ENCODE measurements at places on chromosomes 16 and 17. TPM values are rescaled to one million over a fixed set of nuclear protein-coding genes. Genes with fewer than 3 reads are reported as not detected.

DNA sequence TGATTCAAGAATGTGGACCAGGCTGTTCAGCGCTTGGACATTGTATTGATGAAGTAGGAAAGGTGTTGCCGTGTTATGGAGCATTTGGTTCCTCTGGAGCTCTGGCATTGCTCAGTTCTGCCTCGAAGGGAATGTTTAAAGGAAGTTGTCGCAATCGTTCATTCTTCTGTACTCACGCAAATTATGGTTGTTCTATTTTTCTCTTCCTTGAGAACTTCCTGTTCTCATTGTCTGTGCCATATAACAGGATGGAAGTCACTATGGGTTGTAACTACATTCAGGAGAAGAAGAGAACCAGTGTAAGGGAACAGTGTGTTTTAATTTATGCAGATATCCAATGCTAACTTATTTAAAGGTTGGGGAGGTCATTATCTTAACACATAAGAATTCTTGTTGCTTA is 13.0 kb downstream of the PCTP start:
- H3K4me1 ChIP-seq: no peaks in the 10 kb centered on the region
- no peak overlapping the region for H3K27ac ChIP-seq
- H3K36me3 ChIP-seq: no peaks in the 10 kb centered on the region
- no peak overlapping the region for H3K4me3 ChIP-seq
- DNase-seq: no peak

NPIPB9 gene
- total RNA-seq: not detected

DNA sequence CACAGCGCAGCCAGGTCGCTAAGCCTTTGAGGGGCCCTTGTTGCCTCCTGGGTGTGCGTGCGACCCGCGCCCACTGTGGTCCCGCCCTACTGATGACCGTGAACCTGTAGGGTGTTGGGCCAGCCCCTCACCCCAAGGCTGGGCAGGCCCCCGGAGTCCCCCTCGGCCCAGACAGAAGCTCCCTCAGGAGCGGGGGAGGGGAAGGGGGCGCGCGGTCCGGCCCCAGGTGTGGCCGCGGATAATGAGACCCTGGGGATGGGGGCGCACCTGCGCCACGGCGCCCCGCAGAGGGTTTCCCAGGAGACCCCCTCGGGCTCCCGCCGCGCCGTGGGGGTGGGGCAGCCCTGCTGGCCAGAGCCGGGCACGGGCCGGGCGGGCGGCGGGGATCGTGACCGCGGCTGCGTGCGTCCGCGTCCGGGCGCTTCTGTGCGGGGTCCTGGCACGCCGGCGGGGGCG is 358 bp upstream of the ARHGDIG start:
- H3K27ac ChIP-seq: peak overlapping the region; percentile 83
- H3K27me3 ChIP-seq: no peaks in the 10 kb centered on the region
- H3K4me3 ChIP-seq: peak overlapping the region; percentile 36
- H3K36me3 ChIP-seq: no peaks in the 10 kb centered on the region
- H3K4me1 ChIP-seq: peaks cover 37% of the 10 kb centered on the region

GRCh38 chr17:33023790-33024189 is 32.1 kb downstream of the SPACA3 start:
- DNase-seq: no peak
- H3K4me3 ChIP-seq: no peak overlapping the region

NPIPA3 gene
- not detected for total RNA-seq

GRCh38 chr16:86901483-86901882 is 323.1 kb downstream of the FOXL1 start:
- peak; percentile 43 for DNase-seq
- no peak overlapping the region for H3K27ac ChIP-seq
- H3K36me3 ChIP-seq: no peaks in the 10 kb centered on the region
- no peaks in the 10 kb centered on the region for H3K4me1 ChIP-seq
- H3K27me3 ChIP-seq: no peaks in the 10 kb centered on the region

DNA sequence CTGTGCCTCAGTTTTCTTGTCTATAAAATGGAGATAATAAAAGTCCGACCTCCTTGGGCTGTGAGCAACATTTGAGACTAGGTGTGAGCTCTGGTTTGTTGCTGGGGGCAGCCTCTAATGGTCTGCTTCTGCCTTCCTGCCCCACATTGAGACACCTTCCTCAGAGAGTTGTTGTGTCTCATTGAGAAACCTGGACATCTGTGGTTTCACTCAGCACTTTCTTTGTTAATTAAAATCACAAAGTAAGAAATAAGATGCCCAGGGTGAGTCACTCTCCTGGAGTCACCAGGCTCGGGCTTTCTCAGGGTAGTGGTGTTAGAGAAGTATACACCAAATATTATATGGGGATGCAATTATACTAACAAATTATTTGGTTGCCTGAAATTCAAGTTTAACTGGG is 389.2 kb upstream of the SALL1 start:
- no peak overlapping the region for H3K27ac ChIP-seq
- H3K4me3 ChIP-seq: no peak overlapping the region
- H3K4me1 ChIP-seq: no peaks in the 10 kb centered on the region
- no peaks in the 10 kb centered on the region for H3K27me3 ChIP-seq
- no peaks in the 10 kb centered on the region for H3K36me3 ChIP-seq

SLC13A5 gene
- not detected for total RNA-seq

- H3K4me3 ChIP-seq: no peak overlapping the region
- no peak overlapping the region for H3K27ac ChIP-seq
- peaks cover 14% of the 10 kb centered on the region for H3K4me1 ChIP-seq
- no peaks in the 10 kb centered on the region for H3K27me3 ChIP-seq
- H3K36me3 ChIP-seq: no peaks in the 10 kb centered on the region
- no peak for DNase-seq
Measured at GRCh38 chr17:59516451-59516850, 49.0 kb upstream of the DHX40 start.

DNA sequence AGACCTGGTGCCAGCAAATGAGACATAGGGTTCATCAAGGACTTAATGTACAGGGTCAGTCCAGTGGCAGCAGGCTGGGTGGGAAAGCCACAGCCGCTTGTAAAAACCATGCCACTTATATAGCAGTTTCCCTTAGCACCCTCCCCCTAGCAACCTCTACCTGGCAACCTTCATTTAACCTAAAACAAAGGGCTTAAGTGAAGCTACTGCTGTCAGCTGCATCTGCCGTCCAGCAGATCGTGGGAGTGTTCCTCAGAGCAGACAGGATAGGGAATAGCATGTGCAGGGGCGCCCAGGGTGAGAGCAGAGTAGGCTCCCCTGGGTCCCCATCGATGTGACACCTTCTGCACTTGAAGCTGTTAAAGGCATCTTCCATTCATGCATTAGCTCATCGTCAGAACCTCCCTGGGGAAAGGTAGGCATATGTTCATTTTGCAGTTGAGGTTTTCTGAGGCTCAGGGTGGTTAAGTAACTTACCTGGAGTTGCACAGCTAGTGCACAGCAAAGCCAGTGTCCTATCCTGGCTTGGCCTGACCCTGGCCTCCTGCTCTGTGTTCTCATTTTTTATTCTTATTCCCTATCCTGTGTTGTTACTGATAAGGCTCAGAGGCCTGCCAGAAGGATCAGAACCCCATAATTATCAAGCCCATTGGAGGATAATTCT is 112.5 kb downstream of the SOCS1 start:
- H3K4me1 ChIP-seq: no peaks in the 10 kb centered on the region
- no peak overlapping the region for H3K4me3 ChIP-seq
- H3K27ac ChIP-seq: no peak overlapping the region
- H3K36me3 ChIP-seq: no peaks in the 10 kb centered on the region
- DNase-seq: no peak

TRAP1 gene
- total RNA-seq: 92.9 TPM

- H3K36me3 ChIP-seq: no peaks in the 10 kb centered on the region
- DNase-seq: no peak
- H3K27me3 ChIP-seq: no peaks in the 10 kb centered on the region
Measured at GRCh38 chr17:4208238-4208637, 55.5 kb downstream of the ANKFY1 start.

AGRP gene
- total RNA-seq: not detected

- no peak overlapping the region for H3K4me3 ChIP-seq
- H3K27ac ChIP-seq: no peak overlapping the region
- no peak for DNase-seq
- H3K4me1 ChIP-seq: peaks cover 8% of the 10 kb centered on the region
- H3K36me3 ChIP-seq: no peaks in the 10 kb centered on the region
Measured at GRCh38 chr16:83005653-83006160, 378.9 kb downstream of the CDH13 start.

DNA sequence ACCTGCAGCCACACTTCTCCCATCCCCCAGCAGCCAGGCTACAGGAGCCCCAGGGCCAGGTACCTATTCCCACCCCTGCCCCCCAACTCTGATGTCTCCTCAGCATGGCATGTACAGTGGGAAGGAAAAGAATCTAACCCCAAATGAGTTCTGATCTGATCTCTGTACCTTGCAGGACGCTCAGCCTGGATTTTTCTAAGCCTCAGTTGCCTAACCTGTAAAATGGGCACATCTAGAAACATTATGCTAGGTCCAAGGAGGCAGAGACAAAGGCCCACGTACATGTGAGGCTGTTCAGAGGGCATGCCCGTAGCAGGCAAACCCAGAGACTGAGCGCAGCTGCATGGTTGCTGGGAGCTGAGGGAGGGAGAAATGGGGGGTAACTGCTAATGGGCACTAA is 35.1 kb downstream of the SLC38A8 start:
- no peak overlapping the region for H3K4me3 ChIP-seq
- H3K27ac ChIP-seq: no peak overlapping the region
- no peaks in the 10 kb centered on the region for H3K4me1 ChIP-seq
- H3K36me3 ChIP-seq: no peaks in the 10 kb centered on the region

RTN4RL1 gene
- 3.1 TPM for total RNA-seq

KIF19 gene
- 3.3 TPM for total RNA-seq

TMEM132E gene
- not detected for total RNA-seq

MSLN gene
- total RNA-seq: not detected

GRCh38 chr17:65389426-65389825 is 172.0 kb downstream of the AXIN2 start:
- no peaks in the 10 kb centered on the region for H3K36me3 ChIP-seq
- H3K27me3 ChIP-seq: no peaks in the 10 kb centered on the region
- no peaks in the 10 kb centered on the region for H3K4me1 ChIP-seq
- no peak overlapping the region for H3K4me3 ChIP-seq

GRCh38 chr17:68057531-68057952 is 22.0 kb downstream of the KPNA2 start:
- no peaks in the 10 kb centered on the region for H3K36me3 ChIP-seq
- DNase-seq: peak; percentile 13
- H3K4me3 ChIP-seq: no peak overlapping the region
- H3K4me1 ChIP-seq: no peaks in the 10 kb centered on the region

DNA sequence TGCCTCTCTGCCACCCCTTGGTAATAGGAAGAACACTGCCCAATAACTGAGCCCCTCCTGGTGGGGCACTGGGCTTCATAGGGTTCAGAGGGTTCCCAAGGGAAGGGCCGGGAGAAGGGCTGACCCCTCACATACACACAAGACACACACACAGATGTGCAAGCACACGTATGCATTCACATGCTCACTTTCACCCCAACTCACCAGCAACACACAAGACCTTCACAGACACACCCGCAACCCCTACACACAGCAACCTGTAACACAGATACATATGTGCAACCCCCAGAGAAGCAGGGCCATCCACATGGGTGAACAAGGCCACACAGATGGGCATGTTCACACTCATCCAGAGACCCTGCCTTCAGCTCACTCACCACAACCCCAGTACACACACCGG is 225.1 kb downstream of the ZNF423 start:
- no peaks in the 10 kb centered on the region for H3K4me1 ChIP-seq
- no peak overlapping the region for H3K27ac ChIP-seq
- no peak for DNase-seq
- no peaks in the 10 kb centered on the region for H3K27me3 ChIP-seq
- H3K4me3 ChIP-seq: no peak overlapping the region
- H3K36me3 ChIP-seq: no peaks in the 10 kb centered on the region

DNA sequence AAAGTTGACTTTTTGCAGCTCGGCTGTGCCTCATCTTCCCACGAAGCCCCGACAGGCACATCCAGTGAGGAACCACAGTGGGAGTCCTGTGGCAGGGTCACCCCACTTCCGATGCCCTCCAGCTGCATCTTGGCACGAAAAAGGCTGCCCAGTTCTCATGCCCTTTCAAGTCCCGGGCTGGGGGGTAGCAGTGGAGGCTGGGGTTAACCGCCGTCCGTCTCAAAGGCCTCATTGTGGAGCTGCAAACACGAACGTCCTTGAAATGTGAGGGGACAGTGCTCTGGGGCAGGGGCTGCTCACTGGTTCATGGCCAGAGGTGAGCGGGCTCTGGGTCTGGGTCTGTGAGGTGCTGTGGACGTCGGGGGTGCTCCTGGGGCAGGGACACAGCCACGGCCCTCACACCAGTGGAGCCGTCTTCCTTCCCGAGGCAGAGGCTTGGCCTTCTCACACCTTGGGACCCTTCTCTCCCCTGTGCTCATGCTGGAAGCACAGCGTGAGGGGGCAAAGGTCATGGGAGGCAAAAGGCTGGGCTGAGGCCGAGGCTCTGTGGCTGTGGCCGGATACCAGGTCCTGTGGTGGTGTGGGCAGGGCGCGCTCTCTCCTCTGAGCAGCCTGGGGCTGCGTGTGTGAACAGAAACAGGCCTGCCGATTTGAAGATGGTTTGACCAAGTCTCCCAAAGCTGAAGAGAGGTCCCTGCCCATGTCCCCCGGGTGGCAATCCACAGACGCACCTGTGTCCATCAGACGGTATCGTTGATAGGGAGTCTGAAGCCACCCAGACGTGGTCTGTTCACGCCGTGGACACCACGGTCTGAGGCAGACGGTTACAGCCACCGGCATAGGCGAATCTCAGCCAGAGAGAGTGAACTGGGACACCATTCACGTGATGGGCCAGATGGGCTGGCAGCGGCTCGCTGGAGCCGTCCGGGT is 3.1 kb upstream of the MC1R start:
- no peak overlapping the region for H3K27ac ChIP-seq
